Fibroblast of the aortic adventitia (primary cell): ENCODE measurements at places on chromosomes 7 and 10. TPM values are rescaled to one million over a fixed set of nuclear protein-coding genes. Genes with fewer than 3 reads are reported as not detected.

NPFFR1 gene
- not detected in 2 replicates for total RNA-seq

RADIL gene
- 0.25 and 1.4 TPM in 2 replicates for total RNA-seq

GIMAP4 gene
- 0.18 and 1.3 TPM in 2 replicates for total RNA-seq

MBLAC1 gene
- 1.9 and 4.2 TPM in 2 replicates for total RNA-seq

RELN gene
- 7.5 and 88.7 TPM in 2 replicates for total RNA-seq

GDF2 gene
- total RNA-seq = not detected in 2 replicates

TMEM243 gene
- 47.8 and 57.7 TPM in 2 replicates for total RNA-seq

ANKRD7 gene
- total RNA-seq = 1.4 and 3.9 TPM in 2 replicates

ACTL6B gene
- total RNA-seq = not detected in 2 replicates

CCDC3 gene
- total RNA-seq = 0.25 and 3.9 TPM in 2 replicates

TAC1 gene
- total RNA-seq = not detected in 2 replicates

PAX4 gene
- total RNA-seq = not detected in 2 replicates

ZNF804B gene
- total RNA-seq = not detected in 2 replicates

PRPS1L1 gene
- not detected in 2 replicates for total RNA-seq

RARRES2 gene
- total RNA-seq = 1.4 and 76.1 TPM in 2 replicates

ITPRID1 gene
- total RNA-seq = not detected in 2 replicates

CAV2 gene
- 51.2 and 113 TPM in 2 replicates for total RNA-seq

CALN1 gene
- not detected in 2 replicates for total RNA-seq

GNAI1 gene
- 25.8 and 46.7 TPM in 2 replicates for total RNA-seq

HMX2 gene
- not detected in 2 replicates for total RNA-seq

PDE1C gene
- 7.4 and 187 TPM in 2 replicates for total RNA-seq

GDF10 gene
- 11.1 TPM in 1 of 2 replicates, not detected in the other for total RNA-seq

HECW1 gene
- total RNA-seq = 0.82 and 3.6 TPM in 2 replicates

UCMA gene
- not detected in 2 replicates for total RNA-seq

ANXA11 gene
- total RNA-seq = 51.1 and 153 TPM in 2 replicates

MKI67 gene
- 1.6 and 38.7 TPM in 2 replicates for total RNA-seq
